ENCODE measurements at places on chromosomes 3 and 15.

DNA sequence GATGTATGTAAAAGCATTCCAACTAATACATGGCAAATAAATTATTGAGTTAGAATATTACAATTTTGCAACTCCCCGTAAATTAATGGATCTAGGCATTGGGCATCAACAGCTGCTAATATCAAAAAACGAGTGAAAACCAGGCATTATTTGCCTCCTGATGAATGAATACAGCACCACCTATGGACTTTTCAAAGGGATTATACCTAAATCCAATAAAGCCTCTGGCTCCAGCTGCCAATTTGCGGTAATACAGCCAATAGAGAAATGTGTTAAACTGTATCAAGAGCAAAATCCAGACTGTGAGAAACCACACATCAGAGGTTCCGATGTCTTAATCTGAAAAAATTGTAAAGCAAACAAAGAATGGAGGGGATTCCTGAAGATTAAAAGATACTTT, 16.3 kb upstream of the A4GNT start:
- DNase-seq, result no peak

DNA sequence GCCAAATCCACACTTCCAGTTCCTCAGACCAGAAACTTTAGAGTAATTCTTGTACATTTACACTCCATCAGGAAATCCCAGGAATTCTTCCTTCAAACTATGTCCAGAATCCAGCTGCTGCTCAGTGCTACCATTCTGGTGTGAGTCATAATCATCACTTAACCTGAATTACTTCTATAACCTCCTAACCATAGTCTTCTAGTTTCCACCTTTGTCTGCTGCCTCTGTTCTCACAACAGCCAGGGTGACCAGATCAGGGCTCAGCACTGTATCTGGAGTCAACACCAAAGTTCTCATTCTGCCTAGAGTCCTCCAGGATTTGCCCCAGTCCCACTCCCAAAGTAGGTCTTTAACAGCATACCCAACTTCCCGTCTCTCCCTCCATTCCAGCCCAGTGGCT, 3.4 kb downstream of the CLDND1 start:
- no peak for DNase-seq

DNA sequence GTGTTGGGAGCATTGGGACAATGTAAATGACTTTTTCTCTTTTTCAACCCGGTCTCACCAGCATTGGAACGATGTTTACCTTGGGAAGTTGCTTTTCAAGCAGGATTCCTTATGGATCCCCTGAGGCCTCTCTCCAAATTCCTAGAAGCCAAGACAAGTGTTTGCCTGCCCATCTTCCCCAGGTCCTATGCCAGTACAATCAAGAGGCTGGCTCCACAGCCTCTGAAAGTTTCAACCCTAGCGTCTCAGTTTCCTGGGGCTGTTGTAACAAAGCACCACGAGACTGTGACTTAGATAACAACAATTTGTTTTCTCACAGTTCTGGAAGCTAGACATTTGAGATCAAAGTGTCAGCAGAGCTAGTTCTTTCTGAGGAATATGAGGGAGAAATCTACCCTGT, 347.2 kb upstream of the UMPS start:
- DNase-seq, result no peak

DNA sequence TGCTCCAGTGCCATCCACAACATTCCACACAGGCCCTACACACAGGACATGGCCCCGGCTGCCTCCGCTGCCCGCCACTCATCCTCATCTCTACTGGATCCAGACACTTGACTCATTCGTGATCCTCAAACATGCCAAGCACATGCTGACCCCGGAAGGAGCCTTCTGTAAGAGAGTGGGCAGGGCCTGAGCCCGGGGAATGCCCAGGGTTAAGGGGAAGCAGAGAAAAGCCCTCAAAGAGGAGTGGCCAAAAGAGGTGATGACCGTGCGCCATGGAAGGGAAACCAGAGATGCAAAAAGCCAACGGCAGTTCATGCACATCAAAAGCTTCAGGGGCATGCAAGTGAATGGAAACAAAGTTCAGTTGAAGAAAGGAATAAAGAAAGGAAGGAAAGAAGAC, 46.1 kb downstream of the RFTN1 start:
- DNase-seq, result peak; percentile 31

- DNase-seq, result no peak
These were observed 94.9 kb downstream of the LRRK1 start for GRCh38 chr15:101013769-101014675.

- no peak for DNase-seq
These were observed 17.4 kb downstream of the PDIA5 start for GRCh38 chr3:123084192-123084591.

DNA sequence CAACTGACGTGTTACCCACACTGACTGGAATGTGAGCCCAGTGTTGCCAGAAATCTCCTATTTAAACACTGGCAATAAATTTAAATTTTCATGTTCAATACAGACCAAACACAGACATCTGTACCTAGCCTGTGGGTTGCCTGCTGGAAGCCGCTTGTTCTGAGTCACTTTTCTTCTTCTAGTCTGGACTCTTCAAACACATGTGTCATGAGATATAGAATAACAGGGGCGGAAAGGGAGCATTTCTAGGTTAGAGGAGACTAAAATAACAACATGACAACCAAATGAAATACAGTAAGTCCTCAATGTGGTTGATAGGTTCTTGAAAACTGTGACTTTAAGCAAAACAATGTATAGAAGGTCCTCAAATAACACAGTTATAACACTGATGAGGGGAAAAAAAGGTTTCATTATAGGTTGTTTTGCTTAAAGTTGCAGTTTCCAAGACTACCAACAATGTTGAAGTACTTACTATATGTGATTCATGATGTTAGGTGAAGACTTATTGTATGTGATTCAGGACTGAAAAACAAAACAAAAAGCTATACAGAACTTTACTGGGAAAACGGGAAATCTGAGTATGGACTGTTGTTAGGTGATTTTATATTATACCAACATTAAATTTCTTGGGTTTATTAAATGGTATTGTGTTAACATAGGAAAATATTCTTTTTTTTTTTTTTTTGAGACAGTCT, 63.1 kb downstream of the PRKAR2A start:
- DNase-seq, result no peak

GRCh38 chr3:59386165-59386564, 336.3 kb upstream of the CFAP20DC start:
- no peak for DNase-seq

GRCh38 chr3:194476784-194477183, 10.0 kb downstream of the ATP13A3 start:
- DNase-seq, result no peak

DNA sequence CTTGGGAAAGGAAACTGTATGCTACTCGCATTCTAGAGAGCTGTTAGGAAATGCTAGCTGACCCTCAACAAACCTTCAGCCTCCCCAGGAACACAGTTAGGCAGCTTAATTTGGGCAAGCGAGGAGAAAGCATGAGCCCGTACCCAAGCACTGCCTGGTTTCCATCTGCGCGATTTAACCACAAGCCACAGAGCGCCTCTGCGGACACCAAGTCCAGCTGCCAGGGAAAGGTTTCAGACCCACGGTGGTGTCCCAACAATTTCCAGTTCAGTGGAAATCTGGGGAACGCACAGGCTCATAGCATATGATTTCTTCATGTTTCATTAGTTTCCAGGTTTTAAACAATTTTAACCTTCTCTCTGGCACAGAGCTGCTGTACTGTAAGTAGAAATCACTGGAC, 617.6 kb downstream of the FHIT start:
- no peak for DNase-seq

All from stimulated activated CD8-positive, alpha-beta memory T cell treated with anti-CD3 and anti-CD28 coated beads, Interleukin-4, amount 100 ng/mL, for 24 hours (primary cell).